T1000 (cell line): ENCODE measurements at places on chromosomes 5 and 9.

GRCh38 chr9:113589407-113589806, 125.9 kb downstream of the RGS3 start:
- no peak for DNase-seq

- no peak for DNase-seq
Observed at GRCh38 chr9:137749511-137749910, 128.1 kb upstream of the CACNA1B start.

DNA sequence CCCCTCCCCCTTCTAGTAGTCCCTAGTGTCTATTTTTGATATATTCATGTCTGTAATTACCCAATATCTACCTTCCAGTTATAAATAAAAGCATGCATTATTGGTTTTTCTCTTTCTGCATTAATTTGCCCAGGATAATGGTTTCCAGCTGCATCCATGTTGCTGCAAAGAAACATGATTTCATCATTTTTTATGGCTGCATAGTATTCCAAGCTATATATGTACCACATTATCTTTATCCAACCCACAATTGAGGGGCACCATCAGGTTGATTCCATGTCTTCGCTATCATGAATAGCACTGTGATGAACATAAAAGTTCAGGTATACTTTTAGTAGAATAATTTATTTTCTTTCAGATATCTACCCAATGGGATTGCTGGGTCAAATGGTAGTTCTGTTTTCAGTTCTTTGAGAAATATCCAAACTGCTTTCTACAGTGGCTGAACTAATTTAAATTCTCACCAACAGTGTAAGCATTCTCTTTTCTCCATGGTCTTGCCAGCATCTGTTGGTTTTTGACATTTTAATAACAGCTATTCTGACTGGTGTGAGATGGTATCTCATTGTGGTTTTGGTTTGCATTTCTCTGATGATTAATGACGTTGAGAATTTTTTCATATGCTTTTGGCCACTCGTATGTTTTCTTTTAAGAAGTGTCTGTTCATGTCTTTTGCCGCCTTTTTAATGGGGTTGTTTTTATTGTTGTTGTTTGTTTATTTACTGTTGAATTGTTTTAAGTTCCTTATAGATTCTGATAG, 746.1 kb upstream of the MEF2C start:
- DNase-seq: no peak

DNA sequence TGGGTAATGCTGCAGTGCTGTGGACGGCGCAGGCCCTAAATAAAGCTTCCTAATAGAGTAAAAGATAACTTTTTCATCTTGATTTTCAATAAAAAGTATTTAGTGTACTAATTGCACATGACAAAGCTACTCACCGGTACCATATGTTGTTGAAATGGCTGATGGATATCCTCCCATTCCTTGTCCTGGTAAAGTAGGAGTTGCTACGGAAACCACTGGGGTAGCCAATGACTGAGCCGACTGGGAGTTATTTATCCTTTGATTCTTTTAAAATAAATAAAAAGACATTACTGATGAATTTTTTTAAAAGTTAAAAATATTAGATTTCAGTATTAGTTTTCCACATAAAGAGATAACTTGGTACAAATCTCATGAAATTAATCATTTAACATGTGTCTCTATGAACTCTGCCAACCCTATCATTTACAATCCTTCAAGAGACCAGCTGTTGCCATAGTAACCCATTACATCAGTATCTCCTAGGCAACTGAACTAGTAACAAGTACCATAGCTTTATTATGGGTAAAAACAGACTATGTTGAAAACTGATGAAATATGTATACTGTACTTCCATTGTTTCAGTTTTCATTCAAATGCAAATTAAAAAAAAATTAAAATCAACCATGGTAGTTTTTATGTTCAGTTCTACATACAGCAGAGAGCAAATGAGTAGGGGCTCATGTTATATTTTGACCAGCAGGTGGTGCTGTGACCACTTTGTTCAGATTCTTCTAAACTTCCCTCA, 153.7 kb downstream of the MEF2C start:
- DNase-seq: peak; percentile 12

GRCh38 chr9:89606624-89607311, 2.0 kb downstream of the GADD45G start:
- no peak for DNase-seq

DNA sequence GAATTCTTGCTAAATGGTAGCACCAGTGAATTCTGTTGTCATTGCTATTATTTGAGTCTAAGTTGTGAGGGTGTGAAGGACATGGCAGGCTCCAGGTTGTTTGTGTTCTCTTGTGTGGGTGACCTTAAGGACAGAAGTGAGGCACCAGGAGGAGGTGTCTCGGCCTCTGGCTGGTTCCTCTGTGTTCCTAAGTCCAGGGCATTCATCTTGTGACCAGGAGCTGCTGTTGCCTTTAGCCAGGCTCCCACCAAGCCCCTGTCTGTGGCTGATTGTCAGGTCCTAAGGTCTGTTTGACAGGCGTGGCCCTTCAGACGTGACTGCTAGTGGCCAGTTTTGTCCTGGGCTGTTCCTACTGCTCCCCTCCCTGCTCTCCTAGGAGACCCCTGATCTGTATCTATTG, 89.4 kb downstream of the ANGPTL2 start:
- DNase-seq: no peak
